ENCODE measurements at places on chromosomes 3 and 15.

- DNase-seq = no peak
Observed at GRCh38 chr15:33639978-33640377, 328.3 kb upstream of the CHRM5 start.

DNA sequence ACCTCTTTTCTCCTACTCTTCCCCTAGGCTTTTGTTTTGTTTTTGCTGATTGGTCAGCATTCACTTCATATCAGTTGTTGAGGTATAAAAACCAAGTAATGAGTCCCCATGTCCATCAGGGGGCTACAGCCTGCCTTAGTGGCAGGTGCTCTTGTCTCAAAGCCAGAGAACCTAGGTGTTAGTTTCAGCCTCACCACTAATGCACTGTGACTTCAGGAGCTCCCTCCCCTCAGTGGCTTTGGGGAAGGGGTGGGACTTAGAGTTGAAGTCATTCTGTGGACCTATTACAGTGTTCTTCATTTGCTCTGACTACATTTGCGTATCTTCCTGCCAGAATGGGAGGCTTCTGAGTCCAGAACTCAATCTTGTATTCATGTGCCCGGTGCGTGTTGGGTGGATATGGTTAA lies 41.6 kb downstream of the NR2C2 start:
- no peak for DNase-seq

GRCh38 chr3:152717252-152717651 lies 117.7 kb upstream of the P2RY1 start:
- DNase-seq = no peak

GRCh38 chr3:103657756-103658155 lies 1222.9 kb downstream of the ZPLD1 start:
- no peak for DNase-seq

GRCh38 chr15:63943829-63944680 lies 102.2 kb downstream of the DAPK2 start:
- no peak for DNase-seq

GRCh38 chr3:157920822-157921700 lies 185.2 kb downstream of the SHOX2 start:
- DNase-seq = no peak

DNA sequence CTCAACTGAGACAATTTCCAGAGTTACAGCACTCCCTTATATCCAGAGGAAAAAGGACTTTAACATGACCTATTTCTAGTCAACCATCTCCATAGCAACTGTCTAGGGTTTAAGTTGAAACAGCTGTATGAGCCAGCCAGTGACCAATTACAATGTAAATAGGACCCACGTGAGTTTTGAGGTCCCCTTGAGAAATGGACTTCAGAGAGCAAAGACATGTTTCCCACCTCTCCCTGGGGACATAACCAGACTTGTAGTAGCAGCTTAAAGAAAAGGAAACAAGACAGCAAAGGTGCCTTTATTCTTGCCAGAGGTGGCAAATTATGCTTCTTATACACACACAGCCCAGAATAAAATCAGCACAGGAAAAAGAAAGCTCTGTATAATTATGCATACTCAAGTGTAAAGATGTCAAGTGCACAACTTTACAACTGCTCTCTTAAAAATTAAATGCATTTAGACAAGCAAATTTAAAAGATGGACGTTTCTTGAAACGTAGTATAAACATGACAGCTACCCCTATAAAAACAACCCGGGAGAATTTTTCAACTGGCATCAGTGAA lies 40.2 kb downstream of the SUMF1 start:
- DNase-seq = no peak

DNA sequence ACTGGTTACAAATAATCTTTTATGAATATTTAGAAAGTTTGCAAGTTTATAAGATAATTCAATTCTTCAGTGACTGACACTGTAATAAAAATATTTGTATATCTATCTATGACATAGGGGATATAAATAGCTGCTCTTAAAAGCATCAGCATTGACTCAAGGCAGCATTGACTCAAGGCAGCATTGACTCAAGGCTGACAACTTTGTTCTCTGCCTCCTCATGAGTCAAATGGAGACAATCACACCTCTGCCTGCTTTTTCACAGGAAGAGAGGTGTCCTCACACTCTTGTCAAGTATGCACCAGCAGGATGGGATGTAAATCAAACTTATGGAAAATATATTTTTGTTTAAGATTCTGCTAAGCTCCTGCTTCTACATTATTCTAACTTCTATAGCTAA lies 1173.1 kb downstream of the NSUN3 start:
- no peak for DNase-seq

DNA sequence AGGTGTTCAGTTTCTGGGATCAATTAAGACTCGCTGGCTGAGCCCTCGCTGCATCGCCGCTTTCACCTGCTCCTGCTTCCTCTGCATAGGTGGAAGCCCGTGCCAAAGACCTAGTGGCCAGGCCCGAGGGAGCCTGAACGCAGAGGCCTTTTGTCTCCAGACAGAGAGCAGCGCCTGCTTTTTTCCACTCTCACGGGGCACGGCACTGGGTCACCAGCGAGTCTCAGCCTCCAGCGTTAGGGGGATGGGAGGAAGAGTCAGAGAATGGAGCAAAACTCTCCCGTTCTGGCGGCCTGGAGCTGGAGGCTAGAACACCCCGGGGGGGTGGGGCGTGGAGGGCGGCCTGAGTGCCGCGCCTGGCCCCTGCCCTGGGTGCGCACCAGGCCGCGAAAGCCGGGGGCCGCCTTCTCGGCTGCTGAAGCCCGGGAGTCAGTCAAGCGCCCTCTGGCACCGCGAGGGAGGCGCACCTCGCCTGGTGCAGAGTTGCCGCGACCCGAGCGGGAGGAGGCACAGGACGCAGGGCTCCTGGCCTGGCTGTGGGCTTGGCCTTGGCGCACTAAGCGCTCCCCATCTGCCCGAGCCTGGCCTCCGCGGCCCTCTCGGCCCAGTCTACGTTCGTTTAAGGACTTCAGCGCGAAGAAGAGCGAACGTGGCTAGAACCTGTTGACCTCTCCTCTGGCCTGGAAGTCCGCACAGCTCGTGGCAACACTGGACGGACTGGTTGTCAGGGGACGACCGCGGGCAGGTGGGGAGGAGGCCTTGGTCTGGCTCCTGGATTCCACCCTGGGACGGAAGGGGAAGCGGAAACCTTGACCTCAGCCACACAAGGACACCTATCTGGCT lies 21.5 kb downstream of the NR2F2 start:
- DNase-seq = no peak

- DNase-seq = peak; percentile 65
Observed at GRCh38 chr15:89898614-89899294, 5.0 kb upstream of the AP3S2 start.

DNA sequence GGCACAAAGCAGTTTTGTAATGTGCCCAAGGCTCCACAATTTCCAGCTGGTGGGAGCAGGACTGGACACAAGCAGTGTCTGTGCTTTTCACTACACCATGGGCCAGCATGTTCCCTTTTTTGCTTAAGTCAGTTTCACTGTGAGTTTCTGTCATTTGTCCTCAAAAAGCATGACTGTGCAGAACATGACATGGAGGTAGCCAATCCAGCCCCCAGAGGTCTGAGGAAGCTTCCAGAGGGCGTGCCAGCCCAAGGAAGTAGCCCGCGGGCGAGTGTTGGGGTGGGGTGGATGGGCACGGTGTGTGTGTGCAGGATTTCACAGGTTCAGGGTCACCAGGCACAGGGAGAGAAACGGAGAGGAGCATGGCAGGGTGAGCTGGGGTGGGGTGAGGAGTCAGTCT lies 8.0 kb upstream of the EEFSEC start:
- DNase-seq = no peak

GRCh38 chr3:64184621-64185020 lies 40.6 kb downstream of the PRICKLE2 start:
- no peak for DNase-seq

- DNase-seq = no peak
Observed at GRCh38 chr3:167728176-167728575, 6.5 kb downstream of the PDCD10 start.

GRCh38 chr3:58025837-58026569 lies 17.8 kb downstream of the FLNB start:
- DNase-seq = peak; percentile 98

- no peak for DNase-seq
Observed at GRCh38 chr3:192731233-192731632, 3.9 kb upstream of the FGF12 start.

DNA sequence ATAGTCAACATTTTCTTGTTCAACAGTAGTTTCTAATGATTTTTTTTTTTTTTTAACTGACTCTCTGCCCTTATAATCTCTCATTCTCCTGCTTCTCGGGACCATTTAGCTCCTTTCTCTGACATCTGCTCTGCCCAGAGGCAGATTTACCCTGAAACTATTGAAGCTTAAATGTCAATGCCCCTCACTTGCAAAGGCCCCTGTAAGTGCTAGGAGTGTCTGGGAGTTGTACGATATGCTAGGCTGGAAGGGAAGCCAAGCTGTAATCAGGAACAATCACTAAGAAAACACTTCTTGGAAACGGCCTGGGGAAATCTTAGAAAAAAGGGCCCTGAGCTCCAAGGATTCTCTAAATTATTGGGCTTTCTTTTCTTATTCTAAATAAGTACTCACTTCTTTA lies 5.8 kb upstream of the PLOD2 start:
- no peak for DNase-seq

DNA sequence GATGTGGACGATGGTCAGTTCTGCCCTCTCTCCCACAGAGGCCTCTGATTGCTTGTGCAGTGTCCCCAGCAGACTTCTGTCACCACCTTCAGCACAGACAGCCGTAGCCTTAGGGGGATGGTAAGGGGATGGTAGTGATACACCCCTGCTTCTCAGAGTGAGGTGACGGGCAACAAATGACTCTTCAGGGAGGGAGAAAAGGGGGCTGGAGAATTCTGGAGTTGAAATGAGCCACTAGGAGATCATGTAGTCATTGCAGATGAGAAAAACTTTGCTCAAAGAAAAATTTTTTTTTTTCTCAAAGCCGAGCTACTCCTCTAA lies 29.6 kb upstream of the TIMP4 start:
- no peak for DNase-seq

- no peak for DNase-seq
Observed at GRCh38 chr3:105836533-105836932, 32.3 kb downstream of the CBLB start.

DNA sequence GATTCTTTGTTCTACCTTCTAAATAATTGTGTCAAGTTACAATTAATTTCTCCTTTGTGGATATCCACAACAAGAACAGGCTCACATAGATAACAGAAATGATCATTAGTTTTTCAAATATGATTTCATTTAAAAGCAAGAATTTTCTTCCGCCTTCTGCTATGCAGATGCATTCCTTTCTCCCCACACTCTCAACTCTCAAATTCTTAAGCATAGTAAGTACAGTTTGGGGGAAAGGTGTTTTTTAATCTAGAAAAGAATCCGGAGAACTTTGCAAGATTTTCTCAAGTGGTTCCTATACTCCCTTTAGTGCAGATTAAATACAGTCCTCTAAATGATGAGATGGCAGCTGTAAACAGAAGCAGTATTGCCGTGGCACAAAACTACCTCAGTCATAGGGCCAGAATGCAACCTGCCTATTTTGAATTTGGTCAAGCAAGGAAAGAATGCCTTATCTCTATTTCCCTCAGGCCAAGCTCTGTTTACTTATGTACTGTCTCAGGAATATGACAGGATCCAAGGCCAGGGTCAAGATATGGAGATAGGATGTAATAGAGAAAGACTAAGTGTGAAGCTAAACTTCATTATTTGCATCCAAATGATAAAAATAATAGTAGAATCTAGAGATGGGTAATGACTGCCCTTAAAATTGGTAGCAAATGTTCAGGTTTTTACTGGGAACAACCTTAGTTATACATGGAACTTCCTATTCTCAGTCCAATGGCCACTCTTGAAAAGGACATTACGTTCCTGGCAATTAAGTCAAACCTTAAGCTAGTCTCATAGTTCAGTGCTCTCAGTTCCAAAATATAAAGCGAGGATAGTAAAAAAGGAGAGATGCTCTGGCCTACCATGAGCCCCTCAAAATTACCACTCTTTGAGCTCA lies 77.3 kb upstream of the PHLDB2 start:
- DNase-seq = no peak

GRCh38 chr3:109336291-109336861 lies 970 bp downstream of the DPPA4 start:
- peak; percentile 10 for DNase-seq

DNA sequence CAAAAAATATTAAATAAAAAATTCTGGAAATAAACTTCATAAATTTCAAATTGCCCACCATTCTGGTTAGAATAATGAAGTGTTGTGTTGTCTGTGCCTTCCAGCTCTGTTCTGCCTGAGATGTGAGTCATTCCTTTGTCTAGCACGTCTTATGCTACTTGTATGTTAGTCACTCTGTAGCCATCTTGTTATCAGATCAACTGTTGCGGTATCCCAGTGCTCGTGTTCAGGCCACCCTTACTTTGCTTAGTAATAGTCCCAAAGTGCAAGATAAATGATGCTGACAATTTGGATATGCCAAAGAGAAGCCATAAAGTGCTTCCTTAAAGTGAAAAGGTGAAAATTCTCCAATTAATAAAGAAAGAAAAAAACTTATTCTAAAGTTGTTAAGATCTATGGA lies 527.5 kb downstream of the NAALADL2 start:
- DNase-seq = no peak

GRCh38 chr15:82966671-82967071 lies 14.2 kb upstream of the HOMER2 start:
- no peak for DNase-seq

DNA sequence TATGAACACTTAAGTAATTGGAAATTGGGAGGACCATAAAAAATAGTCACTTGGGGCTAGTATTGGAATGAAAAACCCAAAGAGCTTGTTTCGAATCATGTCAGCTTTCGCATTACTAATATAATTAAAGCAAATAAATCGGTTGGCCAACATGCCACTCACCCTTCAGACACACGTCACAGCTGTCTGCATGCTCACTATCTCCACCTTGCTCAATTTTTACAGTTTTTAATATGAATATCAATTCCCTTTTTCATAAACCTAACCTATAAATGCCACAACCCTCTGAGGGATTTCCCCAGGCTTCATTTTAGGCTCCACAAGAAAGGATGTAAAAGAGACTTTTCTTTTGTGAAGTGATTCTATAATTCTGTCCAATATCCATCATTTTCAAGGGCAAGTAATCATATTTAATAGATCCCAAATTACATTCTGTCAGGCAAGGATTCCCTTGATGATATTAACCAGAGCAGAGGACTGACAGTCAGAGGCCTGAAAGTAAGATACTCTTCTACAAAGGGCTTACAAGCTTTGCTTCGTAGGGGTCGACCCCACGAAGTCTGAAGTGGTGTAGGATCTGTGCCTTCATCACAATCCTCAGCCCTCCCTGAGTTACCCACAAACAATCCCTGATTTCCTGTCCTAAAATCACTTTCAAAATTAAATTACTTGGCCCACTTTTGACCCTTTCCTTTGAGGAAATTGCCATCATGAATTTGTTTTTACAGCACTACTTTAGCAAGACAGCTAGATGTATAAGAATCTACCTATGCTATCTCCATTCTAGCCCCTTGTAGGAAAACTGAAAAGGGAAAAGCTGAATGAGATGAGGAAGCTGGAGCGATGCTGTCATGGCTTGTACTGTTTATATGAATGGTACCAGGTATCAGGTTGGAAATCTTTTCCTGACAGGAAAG lies 44.5 kb downstream of the NANOGP8 start:
- DNase-seq = no peak

GRCh38 chr15:77013776-77014131 lies 18.8 kb downstream of the PSTPIP1 start:
- no peak for DNase-seq

- no peak for DNase-seq
Observed at GRCh38 chr15:78790027-78790426, 21.2 kb downstream of the ADAMTS7 start.

- DNase-seq = no peak
Observed at GRCh38 chr3:13424141-13424844, 4.2 kb upstream of the NUP210 start.

- no peak for DNase-seq
Observed at GRCh38 chr15:60413231-60413824, 15.5 kb upstream of the ANXA2 start.
